ENCODE measurements at places on chromosomes 2 and 18.

DNA sequence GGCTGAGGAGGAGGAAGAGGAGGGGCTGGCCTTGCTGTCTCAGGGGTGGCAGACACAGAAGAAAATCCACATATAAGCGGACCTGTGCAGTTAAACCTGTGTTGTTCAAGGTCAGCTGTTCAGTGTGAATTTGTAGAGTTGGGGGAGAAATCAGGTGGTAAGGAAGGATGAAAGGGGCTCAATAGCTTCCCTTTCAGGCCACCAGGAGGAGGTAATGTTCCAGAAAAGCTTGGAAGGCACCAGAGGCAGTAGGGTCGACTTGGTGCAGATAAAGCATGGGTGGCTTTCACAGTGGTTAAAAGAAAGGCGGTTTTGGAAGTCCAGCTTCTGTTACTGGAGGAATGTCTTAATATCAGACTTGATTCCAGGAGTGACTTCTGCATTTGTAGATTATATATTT, 167.4 kb downstream of the THSD7B start:
- DNase-seq = peak; percentile 58

- no peak for DNase-seq
Measured at GRCh38 chr2:42743659-42743990, 20.3 kb downstream of the OXER1 start.

DNA sequence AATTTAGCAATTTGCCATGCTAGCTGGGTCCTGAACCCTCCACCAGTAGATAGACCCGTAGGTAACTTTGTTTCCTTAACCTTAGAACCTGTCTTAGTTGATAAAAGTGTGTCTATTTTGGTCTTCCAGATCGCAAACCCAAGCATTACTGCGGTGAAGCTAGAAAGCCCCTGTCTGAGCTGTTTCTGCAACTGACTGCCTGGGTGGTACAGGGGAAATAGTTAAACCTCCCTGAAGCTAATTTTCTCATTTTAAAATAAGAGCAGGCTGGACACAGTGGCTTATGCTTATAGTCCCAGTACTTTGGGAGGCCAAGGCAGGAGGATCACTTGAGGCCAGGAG, 101.7 kb upstream of the MSH2 start:
- DNase-seq = no peak

- DNase-seq = no peak
Measured at GRCh38 chr2:10905006-10905861, 6.5 kb upstream of the KCNF1 start.

GRCh38 chr2:235918876-235919275, 249.3 kb downstream of the GBX2 start:
- DNase-seq = no peak

DNA sequence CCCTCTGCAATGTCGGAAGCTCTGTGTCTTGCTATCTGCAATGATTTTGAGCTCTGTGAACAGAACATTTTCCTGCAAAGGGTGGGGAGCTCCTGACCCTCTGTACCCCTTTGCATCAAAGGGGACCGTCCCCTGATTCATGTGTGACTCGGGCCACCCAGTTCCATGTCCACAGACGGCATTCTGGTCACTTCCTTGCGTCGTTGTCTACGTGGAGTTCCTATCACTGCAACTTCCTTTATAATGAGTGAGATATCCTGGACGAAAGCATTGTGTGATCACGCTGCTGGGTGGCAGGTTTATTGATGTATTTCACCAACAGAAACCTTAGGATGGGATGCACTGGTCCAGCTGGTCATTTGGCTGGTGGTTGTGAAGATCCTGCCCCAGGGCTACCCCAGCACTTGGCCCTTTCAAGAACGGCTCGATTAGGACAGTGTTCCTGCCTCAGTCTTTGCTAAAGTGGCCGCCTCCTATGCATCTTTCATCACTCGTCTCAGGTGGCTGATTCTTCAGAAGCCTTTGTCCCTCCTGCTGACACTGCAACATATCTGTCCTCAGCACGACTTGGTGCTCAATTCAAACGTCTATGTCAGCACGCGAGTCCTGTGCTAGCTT, 202.7 kb downstream of the ACKR3 start:
- no peak for DNase-seq

DNA sequence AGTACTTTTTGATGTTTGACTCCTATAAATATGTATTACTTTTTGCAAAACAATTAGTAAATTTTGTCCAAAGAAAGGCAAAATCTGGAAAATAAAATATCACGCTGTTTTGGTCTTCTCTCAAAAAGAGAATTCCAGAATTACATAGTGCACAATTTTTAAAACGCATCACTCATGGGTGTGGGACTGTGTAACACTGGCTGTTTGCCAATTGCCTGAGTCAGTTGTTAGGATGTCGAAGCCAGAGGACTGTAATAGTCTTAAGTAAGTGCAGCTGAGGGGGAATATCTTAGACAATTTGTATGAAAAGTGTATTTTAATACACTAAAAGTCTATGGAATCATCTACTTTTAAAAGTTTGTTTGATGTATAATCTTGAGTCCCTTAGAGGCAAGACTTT, 24.1 kb upstream of the EPHA4 start:
- no peak for DNase-seq

- no peak for DNase-seq
Measured at GRCh38 chr2:239644011-239644410, 243.2 kb upstream of the HDAC4 start.

- no peak for DNase-seq
Measured at GRCh38 chr2:157172866-157173578, 84.5 kb upstream of the GALNT5 start.

- DNase-seq = peak; percentile 55
Measured at GRCh38 chr2:38751596-38752410, 642 bp upstream of the SRSF7 start.

Measured in WERI-Rb-1 (cell line).